Esophagus squamous epithelium (tissue), 5 donors: ENCODE measurements at places on chromosomes 16 and 17.

DNA sequence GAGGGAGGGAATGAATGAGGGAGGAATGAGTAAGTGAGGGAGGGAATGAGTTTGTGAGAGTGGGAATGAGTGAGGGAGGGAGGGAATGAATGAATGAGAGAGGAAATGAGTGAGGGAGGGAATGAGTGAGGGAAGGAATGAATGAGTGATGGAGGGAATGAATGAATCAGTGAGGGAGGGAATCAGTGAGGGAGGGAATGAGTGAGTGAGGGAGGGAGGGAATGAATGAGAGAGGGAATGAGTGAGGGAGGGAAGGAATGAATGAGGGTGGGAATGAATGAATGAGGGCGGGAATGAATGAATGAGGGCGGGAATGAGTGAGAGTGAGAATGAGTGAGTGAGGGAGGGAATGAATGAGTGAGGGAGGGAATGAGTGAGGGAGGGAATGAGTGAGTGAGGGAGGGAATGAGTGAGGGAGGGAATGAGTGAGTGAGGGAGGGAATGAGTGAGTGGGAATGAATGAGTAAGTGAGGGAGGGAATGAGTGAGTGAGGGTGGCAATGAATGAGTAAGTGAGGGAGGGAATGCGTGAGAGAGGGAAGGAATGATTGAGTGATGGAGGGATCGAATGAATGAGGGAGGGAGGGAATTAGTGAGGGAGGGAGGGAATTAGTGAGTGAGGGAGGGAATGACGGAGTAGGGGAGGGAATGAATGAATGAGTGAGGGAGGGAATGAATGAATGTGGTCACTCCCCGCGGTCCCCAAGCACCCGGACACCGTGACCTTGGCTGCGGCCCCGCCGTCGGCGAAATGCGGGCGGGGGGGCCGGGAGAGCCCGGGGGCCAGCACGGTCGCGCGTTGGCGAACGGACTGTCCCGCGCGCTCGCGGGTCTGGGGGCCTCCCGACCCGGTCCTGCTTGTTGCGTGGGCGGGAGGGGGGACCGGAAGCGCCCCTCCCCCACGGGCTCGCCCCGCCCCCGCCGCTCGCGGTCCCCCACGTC lies 1.1 kb upstream of the UBE2I start:
- no peak for DNase-seq

- DNase-seq: no peak
Measured at GRCh38 chr17:28482551-28483199, 9.2 kb downstream of the SLC13A2 start.

GRCh38 chr16:7921345-7921744 lies 588.7 kb downstream of the RBFOX1 start:
- DNase-seq: no peak

GRCh38 chr16:11679941-11680911 lies 12.0 kb downstream of the SNN start:
- DNase-seq: no peak

GRCh38 chr17:36755586-36755985 lies 154.2 kb downstream of the MRM1 start:
- DNase-seq: no peak

DNA sequence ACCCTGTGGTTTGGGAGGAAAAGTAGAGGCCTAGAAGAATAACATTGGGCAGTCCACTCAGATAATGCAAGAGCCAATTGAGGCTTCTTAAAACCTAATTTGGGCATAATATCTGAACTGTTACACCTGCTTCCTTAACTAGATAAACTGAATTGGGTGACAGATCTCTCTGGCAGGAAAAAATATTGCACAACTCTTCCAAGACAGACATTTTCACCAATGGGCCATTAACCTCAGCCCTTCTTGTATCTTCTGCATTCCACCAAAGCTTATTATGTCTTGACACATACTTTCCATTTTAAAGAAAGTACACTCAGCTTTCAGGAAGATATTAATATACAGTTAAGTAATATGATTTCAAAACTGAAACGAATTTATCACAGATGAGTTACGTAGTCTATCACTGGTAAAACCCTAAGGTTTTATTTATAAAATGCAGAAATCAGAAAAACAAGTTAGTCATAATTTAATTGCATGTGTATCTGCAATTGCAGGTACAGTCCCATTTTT lies 79.9 kb upstream of the MON1B start:
- DNase-seq: no peak

GRCh38 chr17:4476017-4476416 lies 22.7 kb upstream of the SPNS2 start:
- DNase-seq: no peak

- DNase-seq: no peak
Measured at GRCh38 chr17:296906-297690, 55.5 kb downstream of the RPH3AL start.

DNA sequence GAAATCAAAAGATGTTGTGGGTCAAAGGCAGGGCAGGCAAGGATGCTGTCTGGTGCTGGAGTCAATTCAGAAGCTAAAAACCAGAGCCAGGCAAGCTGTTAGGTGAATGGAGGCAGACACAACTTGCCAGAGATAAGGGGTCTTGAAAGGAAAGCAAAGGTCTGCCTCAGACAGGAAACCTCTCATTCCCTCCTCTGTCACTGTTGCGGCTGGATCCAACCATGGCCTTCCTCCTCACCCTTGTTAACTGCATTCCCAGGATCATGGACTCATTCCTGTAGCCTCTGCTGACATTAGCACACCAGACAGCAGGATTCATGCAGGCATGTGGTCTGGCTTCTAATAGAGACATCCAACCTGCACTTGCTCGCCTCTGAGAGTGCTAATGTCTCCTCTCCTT lies 186.7 kb upstream of the HS3ST3A1 start:
- no peak for DNase-seq
